ENCODE measurements at places on chromosomes 1 and 21.

- DNase-seq, result no peak
Measured at GRCh38 chr1:209072481-209072880, 511.0 kb upstream of the CAMK1G start.

GRCh38 chr1:219020386-219020785 is 153.3 kb upstream of the LYPLAL1 start:
- no peak for DNase-seq

DNA sequence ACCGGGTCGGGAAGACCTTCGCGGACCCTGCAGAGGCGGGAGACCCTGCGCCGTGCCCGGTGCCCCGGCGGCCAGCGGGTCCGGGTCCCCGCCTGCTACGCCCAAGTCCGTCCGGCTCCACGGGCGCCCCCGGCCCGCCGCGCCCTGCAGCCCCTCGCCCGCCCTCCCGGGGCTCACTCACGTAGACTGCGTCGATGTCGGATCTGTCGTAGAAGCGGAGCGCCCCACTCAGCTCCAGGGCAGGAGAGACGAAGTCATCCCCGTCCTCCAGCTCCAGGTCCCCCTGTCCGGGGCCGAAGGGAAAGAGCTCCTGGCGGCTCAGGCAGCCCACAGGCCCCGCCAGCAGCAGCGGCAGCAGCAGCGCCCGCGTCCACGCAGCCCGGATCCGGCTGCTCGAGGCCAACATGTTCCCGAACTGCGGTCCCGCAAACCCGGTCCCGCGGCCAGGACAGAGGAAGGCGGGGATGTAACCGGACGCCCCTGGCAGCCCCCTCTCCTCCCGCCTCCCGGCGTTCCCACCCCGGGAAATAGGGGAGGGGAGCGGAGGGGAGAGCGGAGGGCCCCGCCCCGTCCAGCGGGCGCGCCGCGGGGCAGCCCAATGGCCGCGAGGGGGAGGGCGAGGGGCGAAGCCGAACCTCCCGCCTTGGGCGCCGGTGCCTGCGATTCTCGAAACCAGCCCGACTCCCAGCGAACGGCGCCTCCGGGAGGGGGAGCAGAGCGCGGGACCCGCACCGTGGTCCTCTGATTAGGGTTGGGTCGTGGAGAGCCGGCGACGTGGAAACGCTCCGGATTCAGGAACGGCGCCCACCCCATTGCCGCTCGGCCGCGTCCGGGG is at the start of gene NID1:
TSS of gene NID1 (minus strand) at position 417 of the 835 bp plus-strand sequence. CDS start at position 406, 11 bp downstream.
- peak; percentile 89 for DNase-seq

DNA sequence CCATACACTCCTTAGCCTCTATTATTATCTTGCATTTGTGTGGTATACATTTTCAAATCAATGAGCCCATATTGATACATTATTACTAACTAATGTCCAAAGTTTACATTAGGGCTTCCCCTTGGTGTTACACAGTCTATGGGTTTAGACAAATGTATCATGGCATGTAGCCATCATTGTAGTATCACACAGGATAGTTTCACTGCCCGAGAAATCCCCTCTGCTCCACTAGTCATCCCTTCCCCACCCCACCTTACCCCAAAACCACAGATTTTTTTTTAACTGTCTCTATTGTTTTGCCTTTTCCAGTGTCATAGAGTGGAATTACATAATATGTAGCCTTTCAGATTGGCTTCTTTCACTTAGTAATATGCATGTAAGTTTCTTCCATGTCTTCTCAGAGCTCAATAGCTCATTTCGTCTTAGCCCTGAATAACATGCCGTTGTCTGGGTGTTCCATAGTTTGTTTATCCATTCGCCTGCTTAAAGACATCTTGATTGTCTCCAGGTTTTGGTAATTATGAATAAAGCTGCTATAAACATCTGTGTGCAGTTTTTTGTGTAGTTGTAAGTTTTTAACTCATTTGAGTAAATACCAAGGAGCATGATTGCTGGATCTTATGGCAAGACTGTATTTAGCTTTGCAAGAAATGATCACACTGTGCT is 86.4 kb upstream of the LYST start:
- no peak for DNase-seq

GRCh38 chr1:158506369-158506987 is 34.5 kb downstream of the OR10R2 start:
- no peak for DNase-seq

GRCh38 chr1:14259191-14259757 is 339.2 kb upstream of the KAZN start:
- peak; percentile 31 for DNase-seq

DNA sequence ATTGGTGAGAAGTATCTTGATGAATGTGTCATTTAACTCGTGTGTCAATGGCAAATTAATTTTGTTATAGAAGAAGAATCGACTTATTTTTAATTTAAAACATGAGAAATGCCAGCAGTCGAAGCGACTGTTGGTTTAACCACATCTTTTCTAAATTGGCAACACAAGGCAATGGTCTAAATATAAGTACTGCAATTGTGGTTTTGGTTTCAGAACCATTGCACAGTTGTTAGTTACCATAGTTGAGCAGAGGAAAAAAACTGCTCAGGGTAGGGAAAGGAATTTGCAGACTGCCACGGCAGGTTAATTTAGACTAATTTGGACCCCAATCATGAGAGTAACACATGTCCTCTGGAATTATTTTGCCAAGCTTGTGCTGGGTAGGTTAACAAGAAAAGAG is 185.6 kb upstream of the RUNX1 start:
- peak; percentile 54 for DNase-seq

GRCh38 chr1:161139766-161140165 is 7.3 kb upstream of the DEDD start:
- DNase-seq, result peak; percentile 60

GRCh38 chr1:230900984-230901383 is 32.7 kb upstream of the C1orf198 start:
- DNase-seq, result no peak

DNA sequence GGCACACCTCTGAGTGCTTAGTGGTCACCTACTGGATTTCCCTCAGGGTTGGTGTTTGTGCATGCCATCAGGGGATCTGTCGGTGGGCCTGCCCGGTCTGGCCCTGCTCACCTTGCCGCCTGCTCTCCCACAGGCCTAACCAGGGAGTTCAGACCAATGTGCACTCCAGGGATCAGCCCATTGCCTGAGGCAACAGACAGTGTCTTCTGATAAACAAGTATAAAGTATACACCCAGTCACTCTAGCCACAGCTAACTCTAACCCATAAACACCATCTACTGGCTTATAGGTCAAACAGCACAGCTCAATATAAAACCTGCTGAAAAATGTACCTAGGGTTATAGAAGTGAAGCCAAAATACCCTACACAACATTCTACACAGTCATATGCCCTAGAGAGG is 1300.0 kb downstream of the PLA2G4A start:
- no peak for DNase-seq

DNA sequence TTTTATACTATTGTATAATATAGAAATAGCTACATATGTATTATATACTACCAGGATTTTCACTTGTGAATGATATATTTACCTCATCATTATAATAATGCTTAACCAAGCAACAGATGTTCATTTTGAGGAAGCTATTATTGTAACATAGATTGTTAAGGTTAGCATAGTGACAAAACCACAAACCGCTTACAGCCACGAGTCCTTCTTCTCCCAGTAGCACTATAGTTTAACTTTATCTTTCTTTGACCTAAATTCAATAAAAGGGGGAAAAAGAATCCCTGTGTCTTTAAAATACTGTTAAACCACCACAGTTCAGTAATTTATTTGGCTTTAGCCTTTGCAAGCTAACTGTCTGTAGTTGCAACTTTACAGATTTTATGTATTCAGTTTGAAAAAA is 1039.4 kb upstream of the B3GALT2 start:
- DNase-seq, result no peak

DNA sequence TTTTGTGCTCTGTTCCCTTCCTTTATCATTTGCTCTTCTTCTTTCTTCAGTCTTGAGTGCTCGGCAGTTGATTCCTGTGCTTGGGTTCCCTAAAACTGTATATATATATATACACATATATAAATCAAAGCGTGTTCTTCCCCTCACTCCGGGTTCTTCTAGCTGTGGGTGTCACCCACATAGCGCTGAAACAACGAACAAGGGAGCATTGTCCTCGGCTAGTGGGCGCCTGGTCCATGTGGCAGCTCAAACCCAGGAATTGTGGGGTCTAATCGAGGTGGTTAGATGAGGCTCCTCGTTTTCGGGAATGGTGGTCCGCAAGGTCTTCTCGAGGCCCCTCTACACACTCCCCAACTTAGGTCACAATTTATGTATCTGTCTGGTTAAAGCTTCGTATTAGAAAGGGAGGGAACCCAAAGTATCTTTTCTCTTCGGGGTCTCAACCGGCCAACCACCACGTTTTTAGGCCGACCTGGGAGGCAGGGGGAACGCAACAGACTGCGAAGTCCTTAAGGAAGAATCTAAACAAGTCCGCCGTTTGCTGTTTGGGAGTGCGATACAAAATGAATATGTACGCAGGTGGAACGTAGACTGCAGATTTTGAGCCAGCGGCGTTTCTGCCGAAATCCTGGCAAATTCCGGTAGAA is 504 bp upstream of the SDHC start:
- DNase-seq, result no peak

DNA sequence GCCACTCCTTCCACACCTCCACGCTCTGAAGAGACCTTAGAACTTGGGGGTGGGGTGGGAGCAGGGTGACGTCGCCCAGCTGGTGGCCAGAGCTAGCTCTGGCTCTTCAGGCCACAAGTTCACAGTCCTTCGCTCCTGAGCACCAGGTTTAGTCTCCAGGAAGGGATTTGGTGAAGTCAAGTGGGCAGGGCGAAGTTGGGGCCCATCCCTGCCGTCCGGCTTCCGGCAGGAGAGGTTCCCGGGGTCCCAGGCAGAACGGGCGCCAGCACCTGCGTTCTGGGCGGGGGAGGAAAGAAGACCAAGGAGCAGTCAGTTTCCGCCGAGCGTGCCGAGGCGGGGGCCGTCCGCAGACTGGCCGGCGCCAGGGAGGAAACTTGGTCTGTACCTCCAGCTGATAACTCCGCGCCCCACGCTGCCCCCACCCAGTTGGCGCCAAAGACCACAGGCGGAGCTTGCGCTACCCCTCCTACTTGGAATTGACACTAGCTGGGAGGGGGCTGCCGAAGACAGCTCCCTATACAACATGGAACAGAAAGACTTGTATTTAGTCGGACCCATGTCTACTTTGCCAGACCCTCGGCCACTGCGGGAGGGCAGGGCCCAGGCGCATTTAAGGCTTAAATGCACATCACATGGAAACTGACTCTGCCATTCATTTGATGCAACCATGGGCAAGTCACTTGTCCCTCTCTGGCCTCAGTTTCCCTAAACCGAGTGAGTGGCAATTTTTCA is 995 bp downstream of the ID3 start:
- peak; percentile 20 for DNase-seq

DNA sequence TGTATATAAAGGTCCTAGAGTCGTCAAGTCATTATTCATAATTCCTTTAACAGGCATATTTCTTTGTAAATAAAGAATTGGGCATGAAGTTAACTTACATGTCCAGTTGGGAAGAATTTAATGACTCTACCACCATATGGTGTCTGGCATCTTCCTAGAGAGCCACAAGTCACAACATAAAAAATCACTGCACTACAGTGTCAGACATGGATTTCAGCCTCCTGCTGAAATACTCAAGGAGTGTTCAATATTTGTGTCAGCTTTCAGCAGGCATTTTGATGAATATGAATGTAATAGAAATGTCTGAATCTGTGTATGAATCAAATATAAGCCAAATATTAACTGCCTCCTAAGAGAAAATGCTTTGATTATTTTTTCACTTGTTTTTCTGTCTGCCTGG is 91.9 kb upstream of the TMPRSS15 start:
- no peak for DNase-seq

DNA sequence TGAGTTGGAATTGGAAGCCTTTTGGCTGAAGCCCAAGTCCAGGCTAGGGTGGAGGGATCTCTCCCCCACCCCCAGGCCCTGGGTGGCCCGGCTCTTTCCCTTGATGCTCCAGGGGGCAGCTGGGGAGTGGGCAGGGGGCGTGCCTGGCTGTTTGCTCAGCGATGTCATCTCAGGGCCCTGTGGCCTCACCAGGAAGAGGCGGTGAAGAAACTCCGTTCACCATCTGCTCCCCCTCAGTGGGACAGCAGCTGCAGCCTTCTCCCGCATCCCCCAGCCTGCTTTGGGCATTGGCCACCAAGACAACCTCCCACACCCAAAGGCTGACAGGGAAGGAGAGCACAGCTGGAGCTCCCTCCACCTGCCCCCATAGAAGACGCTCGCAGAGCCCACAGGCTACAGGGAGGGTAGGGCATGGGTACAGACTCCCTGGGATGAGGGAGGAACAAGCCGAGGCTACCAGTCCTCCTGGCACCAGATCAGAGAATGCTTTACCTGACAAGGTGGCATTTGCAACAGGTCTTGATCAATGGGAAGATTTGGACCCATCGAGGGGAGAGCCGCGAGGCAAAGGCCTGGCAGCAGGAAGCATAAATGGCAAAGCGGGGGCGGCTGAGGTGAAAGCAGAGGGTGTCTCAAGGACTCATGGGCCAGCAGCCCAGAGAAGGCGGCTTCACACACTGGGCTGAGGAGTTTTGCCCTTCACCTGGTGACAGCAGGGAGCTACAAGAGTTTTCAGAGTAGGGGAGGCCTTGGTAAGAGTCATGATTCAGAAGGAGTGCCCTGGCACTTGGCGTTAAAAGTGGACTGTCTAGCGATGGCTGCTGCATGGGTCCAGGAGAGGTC is 6.5 kb upstream of the GUCA2A start:
- no peak for DNase-seq

GRCh38 chr1:6199298-6200187 is at the start of gene RPL22:
Gene RPL22, minus strand, starts transcription at chr1:6199595. Its CDS starts 22 bp downstream, at chr1:6199573.
- DNase-seq, result peak; percentile 98

DNA sequence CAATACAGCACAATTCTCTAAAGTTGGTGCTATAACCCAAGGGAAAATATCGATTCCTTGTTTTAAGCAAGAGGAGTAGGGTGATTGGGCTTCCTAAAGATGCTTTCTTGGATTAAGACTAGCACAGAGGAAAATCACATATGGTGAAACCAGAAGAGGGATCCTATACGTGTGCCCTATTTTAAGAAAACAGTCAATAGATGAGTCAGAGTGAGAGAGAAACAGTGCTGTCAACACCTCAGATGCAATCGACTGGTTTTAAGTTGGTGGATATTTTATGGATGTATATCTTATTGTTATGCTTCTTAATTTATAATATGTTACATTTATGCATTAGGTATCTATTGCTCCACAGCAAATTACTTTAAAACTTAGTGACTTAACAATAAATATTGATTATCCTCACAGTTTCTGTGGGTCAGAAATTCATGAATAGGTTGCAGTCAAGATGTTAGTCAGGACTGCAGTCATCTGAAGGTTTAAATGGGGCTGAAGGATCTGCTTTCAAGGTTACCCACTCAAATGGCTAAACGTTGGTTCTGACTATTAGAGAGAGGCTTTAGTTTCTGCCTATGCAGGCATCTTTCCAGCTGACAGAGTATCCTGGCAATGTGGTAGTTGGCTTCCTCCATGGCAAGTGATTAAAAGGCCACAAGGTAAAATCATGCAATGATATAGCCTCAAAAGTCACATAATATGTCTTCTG is 61.6 kb upstream of the DEPDC1 start:
- DNase-seq, result no peak

DNA sequence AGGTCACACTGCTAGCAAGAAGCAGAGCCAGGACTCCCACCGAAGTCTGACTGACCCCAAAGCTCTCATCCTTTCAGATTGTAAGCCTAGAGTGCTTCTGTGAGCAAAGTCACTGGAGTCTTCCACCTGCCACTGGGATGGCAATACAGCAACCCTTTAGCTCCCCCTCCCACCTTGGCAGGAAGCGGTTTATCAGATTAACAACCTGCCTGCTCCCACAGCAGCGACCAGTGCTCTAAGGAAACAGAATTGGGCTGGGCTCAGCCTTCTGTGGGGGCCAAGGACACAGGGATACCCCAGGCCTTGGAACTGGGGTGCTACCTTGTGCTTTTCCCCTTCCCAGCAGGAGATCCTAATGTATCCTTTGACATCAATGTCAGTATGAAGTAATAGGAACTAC is 76.0 kb downstream of the GFI1 start:
- no peak for DNase-seq

- DNase-seq, result no peak
Measured at GRCh38 chr1:61752921-61753389, 10.7 kb downstream of the PATJ start.

Data from AG08395 (cell line).